ENCODE measurements at places on chromosomes 1 and 21. TPM values are rescaled to one million over a fixed set of nuclear protein-coding genes. Genes with fewer than 3 reads are reported as not detected.
A peak's percentile ranks its signal among the peaks of the same experiment; 100 is the strongest.

Gene MROH9
- not detected for total RNA-seq

Gene HUNK
- total RNA-seq, result not detected

Gene PGBD5
- not detected for total RNA-seq

Gene GNAT2
- not detected for total RNA-seq

Gene AQP10
- not detected for total RNA-seq

Gene LIPI
- not detected for total RNA-seq

Gene FCRLB
- total RNA-seq, result 0.62 TPM

- no peak for DNase-seq
These were observed 13.9 kb downstream of the BTBD8 start for GRCh38 chr1:92094090-92094489.

DNA sequence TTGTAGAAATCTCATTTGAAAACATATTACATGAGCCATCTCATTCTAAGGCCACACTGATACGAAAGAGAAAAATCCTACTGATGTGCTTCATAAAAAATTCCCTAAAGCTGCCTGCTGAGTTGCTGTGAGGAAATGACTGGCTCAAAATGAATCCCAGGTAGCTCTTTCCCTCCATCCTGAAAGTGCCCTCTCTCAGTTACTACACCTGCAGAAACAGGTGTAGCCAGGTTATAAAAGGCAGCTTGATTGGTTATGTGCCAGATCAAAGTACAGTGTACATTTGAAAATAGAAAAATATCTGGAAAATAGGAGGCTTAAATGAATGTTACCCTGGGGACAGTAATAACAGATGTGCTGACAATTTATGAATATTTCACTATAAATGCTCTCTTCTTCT is 833.4 kb upstream of the ADGRL4 start:
- DNase-seq, result no peak

DNA sequence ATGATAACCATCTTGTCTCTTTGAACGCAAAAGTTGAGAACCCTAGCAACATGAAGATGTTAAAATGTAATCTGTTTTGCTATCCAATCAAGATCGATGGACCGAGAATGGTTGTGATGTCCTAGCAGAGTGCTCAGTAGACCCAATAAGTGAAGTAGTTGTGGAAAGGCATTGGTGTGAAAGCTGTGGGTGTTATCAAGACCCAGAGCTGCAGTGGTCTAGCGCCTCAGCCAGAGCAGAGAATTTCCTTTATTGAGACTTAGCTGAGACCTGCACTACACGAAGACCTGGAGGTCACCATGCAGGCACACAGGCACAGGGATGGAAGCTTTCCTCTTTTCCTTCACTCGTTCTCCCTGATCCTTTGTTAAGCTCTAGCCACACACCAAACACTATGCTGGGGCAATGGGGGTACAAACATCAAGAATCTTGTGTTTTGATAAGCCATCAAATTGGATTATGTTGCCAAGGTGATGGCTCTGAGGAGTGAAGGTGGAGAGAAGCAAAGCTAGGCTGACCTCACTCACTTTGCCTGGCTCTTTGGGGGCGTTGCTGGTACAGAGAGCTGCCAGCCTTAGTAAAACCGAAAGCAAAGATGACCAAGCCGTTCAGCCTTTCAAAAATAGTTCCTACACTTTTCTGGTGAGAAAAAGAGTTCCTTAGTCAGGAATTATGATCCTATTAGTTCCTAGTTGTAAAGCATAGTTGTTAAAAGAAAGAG is 24.1 kb downstream of the METTL13 start:
- no peak for DNase-seq

DNA sequence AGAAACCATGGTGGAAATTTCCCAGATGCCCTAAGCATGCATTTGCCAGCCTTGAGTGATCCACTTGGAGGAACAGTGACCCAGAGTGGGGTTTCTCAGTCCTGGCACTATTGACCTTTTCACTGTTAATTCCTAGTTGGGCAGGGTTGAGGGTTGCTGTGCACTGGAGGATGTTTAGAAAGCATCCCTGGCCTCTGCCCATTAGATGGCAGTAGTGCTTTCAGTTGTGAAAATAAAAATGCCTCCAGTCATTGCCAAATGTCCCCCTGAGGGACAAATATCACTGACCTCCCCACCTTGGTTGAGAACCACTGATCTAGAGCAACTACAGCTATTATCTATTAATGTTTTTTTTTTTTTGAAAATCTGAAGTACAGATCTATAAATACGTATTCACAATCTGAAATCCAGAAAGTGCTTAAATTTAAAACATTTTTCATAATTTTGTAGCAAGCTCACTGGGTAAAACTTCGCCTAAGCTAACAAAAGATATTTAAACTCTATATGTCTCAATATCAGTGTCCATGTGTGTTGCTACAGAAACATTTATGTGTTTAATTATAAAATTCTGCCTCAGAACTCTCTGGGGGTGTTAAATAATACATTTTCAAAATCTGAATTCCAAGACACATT is 27.3 kb downstream of the F3 start:
- DNase-seq, result peak; percentile 46

GRCh38 chr1:70195342-70195741 is 10.0 kb downstream of the LRRC40 start:
- no peak for DNase-seq

DNA sequence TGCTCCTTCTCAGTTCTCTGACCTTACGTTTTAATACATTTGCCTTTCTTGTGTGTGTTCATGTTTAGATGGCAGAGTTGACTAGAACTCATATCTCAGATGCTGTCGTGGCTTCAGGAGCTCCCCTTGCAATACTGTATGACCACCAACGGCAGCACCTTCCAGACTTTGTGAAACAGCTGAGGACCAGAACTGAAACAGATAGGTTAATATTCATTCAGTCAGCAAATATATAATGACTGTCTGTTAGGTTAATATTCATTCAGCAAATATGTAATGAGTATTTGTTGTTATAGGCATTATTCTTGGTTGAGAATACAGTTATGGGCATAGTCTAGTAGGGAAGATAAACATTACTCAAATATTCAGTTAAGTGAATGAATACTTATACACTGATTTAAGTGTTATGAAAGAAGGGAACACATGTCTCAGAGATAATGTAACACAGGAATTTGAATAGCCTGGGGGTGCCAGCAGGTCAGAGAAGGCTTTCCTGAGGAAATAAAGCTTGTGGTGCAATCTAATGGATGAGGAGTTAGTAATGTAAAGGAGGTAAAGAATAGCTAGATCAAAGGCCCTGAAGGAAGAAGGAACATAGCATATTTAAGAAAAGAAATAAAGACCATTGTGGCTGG is 88.5 kb downstream of the CEP350 start:
- peak; percentile 64 for DNase-seq

GRCh38 chr21:32994305-32994704 is 31.4 kb upstream of the OLIG2 start:
- DNase-seq, result peak; percentile 27

GRCh38 chr1:225435487-225435886 is 7.6 kb upstream of the LBR start:
- no peak for DNase-seq

DNA sequence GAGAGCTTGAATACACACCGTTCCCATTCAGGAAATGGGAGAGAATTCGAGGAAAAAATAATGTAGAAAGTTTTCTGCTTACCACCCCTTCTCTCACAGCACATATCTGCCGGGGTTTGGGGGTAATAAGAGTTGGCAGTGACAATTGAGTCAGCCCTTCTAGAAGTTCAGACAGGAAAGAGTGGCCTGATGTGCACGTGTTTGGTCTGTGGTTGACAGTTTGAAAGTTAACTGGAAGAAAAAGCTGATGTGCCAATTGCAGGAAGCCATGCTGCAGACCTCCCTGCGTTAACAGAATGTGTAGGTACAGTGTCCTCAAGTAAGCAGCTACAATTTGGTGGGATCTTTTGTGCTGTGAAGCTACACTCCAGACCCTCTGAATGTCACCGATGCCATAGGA is 50.9 kb downstream of the DHX9 start:
- DNase-seq, result no peak

GRCh38 chr1:98981917-98982513 is 22.6 kb downstream of the PLPPR5 start:
- DNase-seq, result peak; percentile 27

- no peak for DNase-seq
These were observed 39.0 kb upstream of the IL20 start for GRCh38 chr1:206826394-206826793.

GRCh38 chr1:46487818-46488218 is 1.8 kb upstream of the DMBX1 start:
- no peak for DNase-seq

DNA sequence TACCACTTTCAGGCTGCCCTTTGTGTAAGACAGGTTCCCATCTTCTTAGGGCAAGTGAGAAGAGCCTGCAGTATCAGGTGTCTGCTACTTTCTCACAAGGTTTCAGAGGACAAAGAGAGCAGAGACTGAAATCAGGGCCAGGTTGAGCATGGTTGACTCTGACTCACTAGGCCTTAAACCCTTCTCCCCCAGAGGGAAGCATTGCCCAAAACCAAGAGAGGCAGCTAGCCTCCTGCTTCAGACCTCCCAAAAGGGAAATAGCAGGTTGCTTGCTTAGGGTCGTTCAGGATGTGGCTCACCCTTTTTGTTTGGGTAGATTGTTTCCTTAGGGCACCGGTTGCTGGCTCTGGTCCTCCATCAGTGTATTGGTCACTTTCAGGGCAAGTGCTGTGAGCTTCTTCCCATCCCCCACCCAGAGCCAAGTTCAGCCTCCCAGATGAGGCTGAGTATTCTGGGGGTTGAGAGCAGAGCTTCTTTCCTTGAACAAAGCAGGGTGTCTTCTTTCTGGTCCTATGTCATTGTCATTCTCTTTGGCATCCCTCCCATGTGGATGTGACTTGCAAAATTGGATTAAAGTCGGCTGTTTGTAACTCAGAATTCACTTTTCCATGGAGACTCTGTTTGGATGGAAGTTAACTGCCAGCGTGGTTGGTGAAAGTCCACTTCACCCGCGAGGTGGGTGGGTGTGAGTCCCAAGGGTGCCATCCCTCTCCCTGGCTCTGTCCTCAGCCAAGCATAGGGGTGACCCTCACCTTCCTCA is 55.5 kb upstream of the GALNT2 start:
- no peak for DNase-seq

DNA sequence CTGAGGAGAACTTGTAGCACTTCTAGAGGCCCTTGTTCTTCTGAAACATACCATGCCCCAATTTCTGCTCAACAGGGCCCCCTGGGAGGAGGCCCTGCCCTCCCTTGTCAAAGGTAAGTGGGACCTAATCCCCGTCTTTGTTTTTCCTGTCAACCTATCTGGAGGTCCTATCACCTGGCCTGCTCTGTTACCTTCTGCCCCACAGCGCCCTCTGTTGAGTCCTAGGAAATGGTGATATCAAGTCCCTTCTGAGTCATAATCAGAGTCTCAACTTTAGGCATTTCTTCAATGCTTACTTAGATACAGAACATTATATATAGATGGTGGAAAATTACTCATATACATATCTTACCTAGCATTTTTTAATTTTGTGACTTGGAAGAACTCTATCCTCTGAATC is 28.2 kb upstream of the FCRL4 start:
- DNase-seq, result no peak

DNA sequence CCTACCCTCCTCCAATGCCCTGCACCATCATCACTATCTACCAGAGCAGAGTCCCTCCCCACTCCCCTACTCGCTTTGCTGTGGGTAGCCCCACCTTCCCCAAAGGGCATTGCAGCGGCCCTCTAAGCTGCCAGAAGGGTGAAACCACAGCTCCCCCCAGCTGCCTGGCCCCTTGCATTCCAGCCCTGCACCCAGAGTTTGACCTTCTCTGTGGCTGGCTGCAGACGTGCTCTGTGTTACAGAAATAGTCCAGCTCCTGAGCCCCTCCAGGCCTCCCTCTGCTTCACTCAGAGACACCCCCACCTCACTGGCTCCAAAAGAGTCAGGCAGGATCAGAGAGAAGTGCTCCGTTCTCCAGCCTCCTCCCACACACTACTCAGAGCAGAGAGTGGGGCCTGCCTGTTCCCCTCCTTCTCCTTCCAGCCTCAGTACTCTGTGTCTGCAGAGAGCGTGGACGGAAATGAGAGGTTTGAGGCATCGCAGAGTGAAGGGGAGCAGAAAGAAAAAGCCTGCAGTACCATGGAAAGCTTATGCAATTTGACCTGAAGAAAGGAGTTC is 63.2 kb downstream of the PLEKHA6 start:
- no peak for DNase-seq

DNA sequence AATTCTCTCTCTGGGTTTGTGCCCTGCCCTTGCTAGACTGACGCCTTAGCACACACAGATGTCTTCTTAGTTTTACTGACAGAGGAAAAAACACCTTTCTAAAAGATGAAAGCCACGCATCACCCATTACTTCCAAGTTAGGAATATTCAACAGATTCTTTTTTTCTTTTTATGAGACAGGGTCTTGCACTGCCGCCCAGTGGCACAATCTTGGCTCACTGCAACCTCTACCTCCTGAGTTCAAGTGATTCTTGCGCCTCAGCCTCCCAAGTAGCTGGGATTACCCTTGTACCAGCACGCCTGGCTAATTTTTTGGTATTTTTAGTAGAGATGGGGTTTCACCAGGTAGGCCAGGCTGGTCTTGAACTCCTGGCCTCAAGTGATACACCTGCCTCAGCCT is 169.2 kb downstream of the APP start:
- DNase-seq, result no peak

DNA sequence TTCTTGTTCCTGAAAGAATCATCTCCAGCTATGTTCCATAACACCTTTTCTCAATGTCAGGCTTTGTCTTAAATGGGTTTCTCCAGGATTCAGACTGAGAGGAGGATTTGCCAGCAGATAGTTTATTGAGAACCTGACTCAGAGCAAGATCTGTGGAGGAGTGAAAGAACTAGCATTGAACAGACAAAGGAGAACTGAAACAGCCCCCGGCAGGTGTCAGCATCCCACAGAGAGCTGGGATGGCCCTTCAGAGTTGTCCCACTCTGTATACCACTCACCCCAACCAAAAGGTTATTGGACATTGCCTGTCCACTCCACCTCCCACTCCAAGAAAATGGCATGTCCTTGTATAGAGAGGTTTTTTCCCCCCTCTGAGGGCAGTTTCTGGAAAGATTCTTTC is 270.7 kb downstream of the PAPPA2 start:
- DNase-seq, result no peak

DNA sequence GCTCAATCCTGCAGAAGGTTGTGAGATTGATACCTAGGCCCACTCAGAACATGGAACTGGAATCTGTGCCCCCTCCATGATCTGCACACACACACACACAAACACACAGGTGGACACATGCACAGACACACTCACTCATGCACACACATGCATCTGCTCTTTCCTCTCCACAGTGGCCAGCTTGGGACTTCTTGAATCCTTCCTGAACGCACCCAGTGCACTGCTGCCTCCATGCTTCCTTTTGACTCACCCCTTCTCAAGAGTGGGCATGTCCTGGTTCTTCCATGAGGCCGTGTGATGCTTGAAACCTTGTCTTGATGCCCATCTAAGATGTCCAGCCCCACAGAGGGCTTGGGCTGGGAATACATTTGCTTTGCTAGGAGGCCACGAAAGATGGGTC is 25.4 kb upstream of the TENT5C start:
- no peak for DNase-seq

Data from endothelial cell of umbilical vein (primary cell).